ENCODE measurements at places on chromosomes 16 and 17.

- no peak for DNase-seq
Measured at GRCh38 chr16:1102921-1103635, 7.0 kb upstream of the C1QTNF8 start.

DNA sequence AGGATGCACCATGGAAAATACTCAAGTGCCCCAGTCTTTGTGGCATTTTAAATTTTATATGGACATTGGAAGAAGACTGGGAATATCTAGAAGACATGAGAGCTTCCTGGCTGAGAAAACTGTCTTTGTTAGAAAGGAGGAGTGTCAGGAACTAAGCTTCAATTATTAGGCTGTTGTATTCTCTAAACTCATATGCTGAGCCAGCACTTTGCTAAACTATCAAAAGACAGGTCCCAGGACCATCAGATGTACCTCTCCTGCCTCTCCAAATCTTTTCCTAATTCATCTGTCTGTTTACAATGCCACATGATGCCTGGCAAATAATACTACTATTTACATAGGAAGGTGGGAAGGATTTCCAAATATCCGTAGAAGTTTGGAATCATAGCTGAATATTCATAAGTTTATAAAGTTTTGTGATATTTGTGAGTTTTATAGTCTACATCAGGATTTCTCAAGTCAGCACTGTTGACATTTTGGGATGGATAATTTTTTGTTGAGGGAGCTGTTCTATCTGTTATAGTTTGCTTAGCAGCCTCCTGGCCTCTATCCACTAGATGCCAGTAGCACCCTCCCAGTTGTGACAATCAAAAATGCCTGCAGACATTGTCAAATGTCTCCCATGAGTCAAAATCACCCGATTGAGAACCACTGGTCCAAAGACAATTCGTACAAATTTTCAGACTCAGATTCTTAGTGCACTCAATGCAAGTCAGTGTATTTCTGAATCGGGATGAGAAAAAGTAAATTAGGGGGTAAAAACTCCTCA lies 61.2 kb upstream of the NETO2 start:
- no peak for DNase-seq

- DNase-seq, result peak; percentile 45
Measured at GRCh38 chr17:44518032-44518431, 14.8 kb upstream of the GPATCH8 start.

- no peak for DNase-seq
Measured at GRCh38 chr16:19888834-19889233, 4.2 kb upstream of the GPRC5B start.

DNA sequence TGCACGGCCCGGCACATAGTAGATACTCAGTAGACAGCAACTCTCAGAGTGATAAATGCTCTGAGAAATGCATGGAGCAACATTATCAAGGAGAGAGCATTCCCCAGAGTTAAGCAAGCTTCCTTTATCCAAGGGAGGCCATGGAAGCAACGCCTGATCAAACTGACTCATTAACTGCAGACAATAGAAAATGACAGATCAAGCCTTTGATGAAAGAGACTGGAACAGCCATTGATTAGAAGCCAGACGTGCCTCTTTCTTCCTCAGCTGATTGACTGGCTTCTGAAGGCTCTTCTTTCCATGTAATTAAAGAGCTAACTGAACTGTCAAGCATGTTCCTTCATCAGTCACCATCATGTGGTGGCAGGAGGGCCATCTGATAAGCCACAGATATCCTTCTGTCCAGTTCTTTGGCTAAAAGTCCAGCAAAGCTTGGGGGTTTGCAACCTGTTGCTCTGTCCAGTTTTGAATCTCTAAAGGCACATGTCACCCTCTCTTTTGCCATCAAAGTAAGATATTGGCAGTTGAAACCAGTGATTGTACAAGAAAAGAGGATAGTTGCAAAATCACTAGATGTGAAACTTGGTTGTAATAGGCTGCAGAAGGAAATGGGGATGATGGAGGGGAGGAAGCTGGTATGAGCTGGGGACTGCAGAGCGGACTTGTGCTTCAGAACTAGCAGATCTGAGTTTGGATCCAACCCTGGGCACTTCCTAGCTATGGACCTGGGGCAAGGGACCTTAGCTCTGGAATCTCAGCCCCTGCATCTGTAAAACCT lies 188.0 kb downstream of the HAPSTR1 start:
- DNase-seq, result no peak

DNA sequence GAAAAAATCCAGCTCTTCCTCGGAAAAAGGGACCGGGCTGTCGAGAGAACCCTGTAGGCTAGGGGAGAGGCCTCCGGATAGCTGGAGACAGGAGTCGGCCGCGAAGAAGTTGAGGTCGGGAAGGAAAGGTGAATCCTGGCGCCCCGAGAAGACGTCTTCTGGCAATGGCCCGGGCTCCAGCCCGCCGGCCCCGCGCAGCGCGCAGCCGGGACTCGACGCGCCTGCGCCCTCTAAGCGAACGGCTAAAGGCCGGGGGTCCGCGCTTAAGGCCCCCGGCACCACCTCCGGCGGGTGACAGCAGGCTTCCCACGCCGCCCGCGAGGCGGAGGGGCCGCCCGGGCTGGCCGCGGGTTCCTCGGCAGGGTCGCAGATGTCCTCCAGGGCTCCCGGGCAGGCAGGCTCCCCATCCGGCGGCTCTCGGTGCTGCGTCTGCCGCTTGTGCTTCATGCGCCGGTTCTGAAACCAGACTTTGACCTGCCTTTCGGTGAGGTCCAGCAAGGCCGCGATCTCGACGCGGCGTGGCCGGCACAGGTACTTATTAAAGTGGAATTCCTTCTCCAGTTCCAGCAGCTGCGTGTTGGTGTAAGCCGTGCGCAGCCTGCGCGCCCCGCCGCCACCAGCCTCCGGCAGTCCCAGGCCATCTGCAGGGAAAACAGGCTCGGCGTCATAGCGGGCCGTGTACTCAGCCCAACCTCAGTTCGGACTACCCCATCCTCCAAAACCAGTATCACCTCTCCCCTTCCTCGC lies 1.6 kb downstream of the HOXB2 start:
- no peak for DNase-seq

GRCh38 chr16:11035096-11035495 lies 90.7 kb downstream of the CLEC16A start:
- DNase-seq, result no peak

DNA sequence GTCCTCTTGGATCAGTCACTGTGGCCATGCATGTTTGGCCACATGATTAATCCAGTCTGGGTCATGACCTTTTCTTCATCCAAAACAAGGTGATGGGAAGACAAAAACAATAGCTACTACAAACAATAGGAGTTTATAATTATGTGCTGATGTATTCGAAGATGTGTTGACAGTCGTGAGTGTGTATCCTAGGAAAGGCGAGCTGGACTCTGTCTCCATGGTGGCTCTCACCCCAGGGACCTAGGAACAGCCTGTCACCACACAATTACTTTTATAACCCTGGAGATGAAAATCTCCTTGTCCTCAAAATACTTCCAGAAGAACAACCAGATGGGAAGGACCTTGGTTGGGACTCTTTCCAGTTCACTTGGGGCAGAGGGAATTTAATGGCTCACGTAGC lies 9.8 kb upstream of the PLK1 start:
- no peak for DNase-seq

DNA sequence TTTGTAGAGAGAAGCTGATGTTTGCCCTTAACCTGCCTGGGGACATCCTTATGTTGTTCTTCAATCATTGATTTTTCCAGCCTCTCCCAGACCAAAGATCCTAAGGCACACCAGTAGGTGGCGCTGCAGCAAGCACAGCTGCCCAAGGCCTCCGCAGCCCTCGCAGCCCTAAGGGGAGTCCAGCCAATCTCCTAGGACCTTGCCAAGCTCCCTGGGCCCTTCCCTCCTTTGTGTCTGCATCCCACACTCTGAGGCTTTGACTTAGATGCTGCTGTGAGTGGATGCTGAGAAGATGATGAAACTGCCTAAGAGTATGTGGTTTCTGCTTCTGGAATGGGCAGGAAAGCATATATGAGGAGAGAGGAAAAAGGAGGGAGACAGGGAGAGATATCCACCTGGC lies 47.1 kb downstream of the SPACA3 start:
- no peak for DNase-seq
